Liver (tissue), 10 donors: ENCODE measurements at places on chromosomes 1 and 21. TPM values are rescaled to one million over a fixed set of nuclear protein-coding genes. Genes with fewer than 3 reads are reported as not detected.

- H3K27me3 ChIP-seq: no peaks in the 10 kb centered on the region
- no peak for DNase-seq
- no peak overlapping the region for H3K27ac ChIP-seq
- no peak overlapping the region for H3K4me3 ChIP-seq
- no peaks in the 10 kb centered on the region for H3K36me3 ChIP-seq
Observed at GRCh38 chr1:203516184-203516583, 22.2 kb downstream of the OPTC start.

CAPN8 gene
- 0.08 TPM for total RNA-seq

- no peaks in the 10 kb centered on the region for H3K36me3 ChIP-seq
- no peaks in the 10 kb centered on the region for H3K27me3 ChIP-seq
- no peak for DNase-seq
- peak overlapping the region; percentile 87 for H3K27ac ChIP-seq
- no peak overlapping the region for H3K4me3 ChIP-seq
Observed at GRCh38 chr1:233478611-233479010, 135.3 kb upstream of the KCNK1 start.

DNA sequence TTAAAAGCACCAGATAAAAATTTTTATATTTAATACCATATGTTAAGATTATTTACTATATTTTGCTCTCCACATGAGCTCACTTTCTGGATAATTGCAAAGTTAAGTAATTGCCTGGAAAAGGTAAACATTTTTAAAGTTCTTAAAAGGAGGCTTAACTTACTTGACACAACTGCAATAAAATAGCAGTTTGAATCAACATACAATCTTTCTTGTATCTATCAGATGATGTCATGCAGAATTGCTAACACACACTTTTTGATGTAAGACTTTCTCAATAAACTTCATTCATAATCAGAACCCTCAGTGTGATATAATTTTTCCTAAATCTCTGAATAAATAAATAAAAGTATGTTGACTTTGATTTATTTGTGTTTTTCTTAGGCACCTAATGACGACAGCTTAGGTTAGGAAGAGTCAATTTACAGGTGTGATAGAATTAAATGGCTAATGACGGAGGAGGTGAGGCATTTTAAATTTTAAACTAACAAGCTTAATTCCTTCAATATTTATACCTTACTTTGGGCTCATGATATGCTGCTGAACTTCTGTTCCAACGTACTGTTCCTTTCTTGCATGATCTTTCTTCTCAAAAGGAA, 99.5 kb downstream of the LYPLAL1 start:
- no peaks in the 10 kb centered on the region for H3K36me3 ChIP-seq
- no peak overlapping the region for H3K27ac ChIP-seq
- no peak for DNase-seq
- H3K4me3 ChIP-seq: no peak overlapping the region
- H3K27me3 ChIP-seq: no peaks in the 10 kb centered on the region

GRCh38 chr21:44858791-44859190, 14.7 kb downstream of the PTTG1IP start:
- H3K4me1 ChIP-seq: no peaks in the 10 kb centered on the region
- peaks cover 18% of the 10 kb centered on the region for H3K36me3 ChIP-seq
- DNase-seq: no peak
- H3K4me3 ChIP-seq: no peak overlapping the region
- no peak overlapping the region for H3K27ac ChIP-seq

- H3K27ac ChIP-seq: peak within 1 kb of the TSS; percentile 85
- DNase-seq: peak; percentile 91
- peaks cover 52% of the 10 kb centered on the region for H3K4me1 ChIP-seq
Observed at GRCh38 chr1:151372058-151372934, at the start of gene SELENBP1. SELENBP1 (minus strand) TSS chr1:151372705; CDS start chr1:151372641, 64 bp downstream.

RIPK4 gene
- total RNA-seq: 22.6 TPM

GRCh38 chr1:38207275-38207674, 160.7 kb upstream of the POU3F1 start:
- DNase-seq: no peak
- H3K4me1 ChIP-seq: no peaks in the 10 kb centered on the region
- no peaks in the 10 kb centered on the region for H3K36me3 ChIP-seq
- H3K27ac ChIP-seq: no peak overlapping the region

- H3K4me3 ChIP-seq: no peak overlapping the region
- H3K36me3 ChIP-seq: no peaks in the 10 kb centered on the region
- no peaks in the 10 kb centered on the region for H3K27me3 ChIP-seq
- H3K27ac ChIP-seq: no peak overlapping the region
Observed at GRCh38 chr21:28100366-28100765, 892.3 kb downstream of the LTN1 start.

DNA sequence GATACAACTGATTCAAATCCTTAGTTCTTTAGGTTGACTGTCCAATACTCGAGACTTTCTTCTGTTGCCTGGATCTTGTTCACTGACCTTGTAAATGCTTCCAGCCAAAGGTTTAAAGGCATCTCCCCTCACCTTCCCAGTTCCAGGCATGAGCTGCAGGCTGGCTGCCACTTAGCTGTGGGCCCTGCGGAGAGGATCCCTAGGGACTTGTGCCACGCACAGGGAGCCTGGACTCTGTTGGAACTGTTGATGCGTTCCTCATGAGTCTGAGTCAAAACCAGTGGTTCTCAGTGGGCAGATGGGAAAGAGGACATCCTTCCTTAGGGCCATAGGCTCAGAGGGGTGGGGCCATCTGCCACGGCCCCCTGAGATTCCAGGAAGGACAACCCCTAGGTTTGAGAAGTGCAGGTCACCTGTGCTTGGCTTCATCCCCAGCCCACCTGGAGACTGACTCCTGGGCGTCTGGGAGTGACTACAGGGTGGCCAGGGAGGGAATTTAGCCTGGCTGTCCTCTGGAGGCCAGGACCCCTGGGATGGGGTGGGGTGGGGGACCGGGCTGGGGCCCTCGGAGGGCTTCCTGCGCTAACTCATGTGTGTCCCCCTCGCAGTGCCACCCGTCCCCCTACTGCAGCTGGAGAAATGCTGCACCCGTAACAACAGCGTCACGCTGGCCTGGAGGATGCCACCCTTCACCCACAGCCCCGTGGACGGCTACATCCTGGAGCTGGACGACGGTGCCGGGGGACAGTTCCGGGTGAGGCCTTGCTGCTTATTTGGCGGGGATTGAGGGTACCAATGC, 37.6 kb upstream of the GNPAT start:
- H3K4me3 ChIP-seq: no peak overlapping the region
- no peaks in the 10 kb centered on the region for H3K27me3 ChIP-seq
- H3K27ac ChIP-seq: no peak overlapping the region
- no peak for DNase-seq
- no peaks in the 10 kb centered on the region for H3K4me1 ChIP-seq
- H3K36me3 ChIP-seq: no peaks in the 10 kb centered on the region

DNA sequence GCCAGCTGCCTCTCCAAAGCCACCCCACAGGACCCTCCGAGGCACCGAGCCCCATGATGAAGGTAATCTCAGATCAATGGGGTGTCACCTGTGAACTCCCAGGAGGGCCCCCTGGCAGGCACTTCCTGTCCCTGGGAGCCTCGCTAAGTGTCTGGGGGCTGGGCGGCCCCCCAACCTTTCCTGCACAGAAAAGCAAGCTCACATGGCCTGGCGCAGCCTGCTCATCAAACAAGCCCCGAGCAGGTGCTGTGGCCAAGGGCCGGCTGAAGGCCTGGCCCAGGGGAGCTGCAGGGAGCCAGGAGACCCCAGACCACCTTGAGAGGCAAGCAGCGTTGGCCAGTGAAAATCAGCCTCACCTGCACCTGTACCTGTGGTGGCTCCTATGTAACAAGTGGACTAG, 2.9 kb downstream of the RIPK4 start:
- no peak overlapping the region for H3K27ac ChIP-seq
- DNase-seq: no peak
- no peak overlapping the region for H3K4me3 ChIP-seq
- no peaks in the 10 kb centered on the region for H3K27me3 ChIP-seq
- peaks cover 62% of the 10 kb centered on the region for H3K4me1 ChIP-seq

DNA sequence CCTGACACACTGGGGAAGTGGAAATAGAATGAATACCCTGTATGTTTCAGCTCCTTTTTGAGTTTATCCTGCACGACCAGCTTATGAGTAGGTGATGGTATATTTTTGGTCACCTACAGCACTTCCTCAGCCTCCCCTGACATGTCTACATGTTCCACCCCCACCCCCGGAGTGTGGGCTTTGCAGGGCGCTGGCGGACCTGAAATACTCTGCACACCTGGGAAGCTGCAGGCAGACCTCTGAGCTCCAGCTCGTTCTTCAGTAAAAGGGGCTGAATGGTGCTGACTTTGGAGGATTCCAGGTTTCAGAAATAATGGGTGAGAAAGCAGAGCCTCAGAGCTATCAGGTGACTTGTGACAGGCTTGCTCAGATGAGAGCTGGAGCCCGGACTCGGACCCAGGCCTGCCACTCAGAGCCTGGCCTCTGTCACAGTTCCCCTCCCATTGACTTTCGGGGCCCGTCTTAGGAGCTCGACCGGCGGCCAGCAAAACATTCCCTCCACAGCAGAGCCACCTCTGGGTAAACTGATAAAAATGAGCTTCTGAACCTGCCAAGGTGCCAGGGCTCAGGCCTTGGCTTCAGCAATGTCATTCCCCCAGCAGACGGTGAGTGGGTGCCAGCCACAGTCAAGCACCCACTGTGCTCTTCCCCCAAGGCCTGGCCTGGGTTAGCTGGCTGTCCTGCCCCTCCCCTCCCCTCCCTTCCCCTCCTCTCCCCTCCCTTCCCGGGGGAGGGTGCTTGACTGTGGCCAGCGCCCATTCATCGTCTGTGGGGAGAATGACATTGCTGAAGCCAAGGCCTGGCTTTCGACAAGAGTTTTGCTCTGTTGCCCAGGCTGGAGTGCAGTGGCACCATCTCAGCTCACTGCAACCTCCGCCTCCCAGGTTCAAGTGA, 30.1 kb downstream of the DOP1B start:
- no peaks in the 10 kb centered on the region for H3K27me3 ChIP-seq
- no peak for DNase-seq
- H3K27ac ChIP-seq: no peak overlapping the region
- peaks cover 3% of the 10 kb centered on the region for H3K4me1 ChIP-seq

ACTL8 gene
- not detected for total RNA-seq

SMPDL3B gene
- total RNA-seq: 0.37 TPM

MPC2 gene
- 118 TPM for total RNA-seq

HSPA6 gene
- 3.1 TPM for total RNA-seq

DNA sequence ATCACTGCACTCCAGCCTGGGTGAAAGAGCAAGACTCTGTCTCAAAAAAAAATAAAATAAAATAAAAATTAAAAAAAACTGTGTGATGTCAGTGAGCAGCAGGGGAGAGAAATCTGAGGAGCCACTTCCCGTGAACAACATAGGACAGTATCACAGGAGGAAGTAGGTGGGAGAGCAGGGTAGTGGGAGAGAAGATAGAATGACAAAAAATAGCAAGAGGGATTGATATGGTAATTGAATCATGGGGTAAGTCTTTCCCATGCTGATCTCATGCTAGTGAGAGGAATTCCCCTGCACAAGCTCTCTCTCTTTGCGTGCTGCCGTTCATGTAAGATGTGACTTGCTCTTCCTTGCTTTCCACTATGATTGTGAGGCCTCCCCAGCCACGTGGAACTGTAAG, 81.6 kb upstream of the PBX1 start:
- no peak overlapping the region for H3K27ac ChIP-seq
- H3K27me3 ChIP-seq: no peaks in the 10 kb centered on the region
- no peak overlapping the region for H3K4me3 ChIP-seq
- no peak for DNase-seq
- H3K4me1 ChIP-seq: no peaks in the 10 kb centered on the region
- no peaks in the 10 kb centered on the region for H3K36me3 ChIP-seq

GRCh38 chr21:35730325-35730724, 330.0 kb downstream of the SETD4 start:
- H3K4me3 ChIP-seq: no peak overlapping the region
- no peak overlapping the region for H3K27ac ChIP-seq

S100A8 gene
- 38.4 TPM for total RNA-seq

EXTL1 gene
- under 0.01 TPM for total RNA-seq

KIF26B gene
- 0.50 TPM for total RNA-seq

GRCh38 chr1:152479792-152480595, 30.6 kb upstream of the LCE5A start:
- peaks cover 18% of the 10 kb centered on the region for H3K4me1 ChIP-seq
- no peaks in the 10 kb centered on the region for H3K36me3 ChIP-seq
- no peak overlapping the region for H3K4me3 ChIP-seq
- no peak for DNase-seq
- no peak overlapping the region for H3K27ac ChIP-seq

DNA sequence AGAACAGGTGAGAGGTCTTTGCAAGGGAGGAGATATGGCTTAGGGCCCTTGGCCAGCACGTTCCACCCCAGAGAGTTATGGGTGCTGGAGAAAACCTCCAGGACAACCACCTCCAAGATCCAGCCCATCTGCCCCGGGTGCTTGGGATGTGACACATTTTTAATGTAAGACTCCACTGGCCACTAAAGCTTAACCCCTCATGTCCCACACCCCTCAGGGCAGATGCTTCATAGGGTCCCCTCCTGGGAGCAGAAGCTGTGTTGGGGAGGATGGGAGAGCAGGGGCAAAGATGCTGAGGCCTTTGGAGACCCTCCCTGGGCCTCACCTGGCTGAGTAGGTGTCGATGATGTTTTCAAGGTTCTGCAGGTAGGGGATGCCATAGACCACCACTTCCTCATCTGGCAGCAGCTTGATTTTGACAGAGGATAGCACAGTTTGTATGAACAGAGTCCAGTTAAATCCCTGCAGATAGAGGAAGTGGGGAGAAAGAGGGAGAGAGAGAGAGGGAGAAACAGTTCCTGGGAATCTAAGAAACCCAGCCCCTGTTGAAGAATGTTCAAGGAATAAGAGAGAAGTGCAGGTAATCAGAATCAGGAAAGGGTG, 11.9 kb downstream of the PRXL2B start:
- DNase-seq: no peak
- no peaks in the 10 kb centered on the region for H3K36me3 ChIP-seq
- H3K4me3 ChIP-seq: no peak overlapping the region
- H3K4me1 ChIP-seq: no peaks in the 10 kb centered on the region
- no peak overlapping the region for H3K27ac ChIP-seq
